Peyer's patch (tissue), 4 donors: ENCODE measurements at places on chromosomes 12 and 14. TPM values are rescaled to one million over a fixed set of nuclear protein-coding genes. Genes with fewer than 3 reads are reported as not detected.

- no peak for DNase-seq
Observed at GRCh38 chr12:27428466-27428865, 18.1 kb upstream of the SMCO2 start.

DNA sequence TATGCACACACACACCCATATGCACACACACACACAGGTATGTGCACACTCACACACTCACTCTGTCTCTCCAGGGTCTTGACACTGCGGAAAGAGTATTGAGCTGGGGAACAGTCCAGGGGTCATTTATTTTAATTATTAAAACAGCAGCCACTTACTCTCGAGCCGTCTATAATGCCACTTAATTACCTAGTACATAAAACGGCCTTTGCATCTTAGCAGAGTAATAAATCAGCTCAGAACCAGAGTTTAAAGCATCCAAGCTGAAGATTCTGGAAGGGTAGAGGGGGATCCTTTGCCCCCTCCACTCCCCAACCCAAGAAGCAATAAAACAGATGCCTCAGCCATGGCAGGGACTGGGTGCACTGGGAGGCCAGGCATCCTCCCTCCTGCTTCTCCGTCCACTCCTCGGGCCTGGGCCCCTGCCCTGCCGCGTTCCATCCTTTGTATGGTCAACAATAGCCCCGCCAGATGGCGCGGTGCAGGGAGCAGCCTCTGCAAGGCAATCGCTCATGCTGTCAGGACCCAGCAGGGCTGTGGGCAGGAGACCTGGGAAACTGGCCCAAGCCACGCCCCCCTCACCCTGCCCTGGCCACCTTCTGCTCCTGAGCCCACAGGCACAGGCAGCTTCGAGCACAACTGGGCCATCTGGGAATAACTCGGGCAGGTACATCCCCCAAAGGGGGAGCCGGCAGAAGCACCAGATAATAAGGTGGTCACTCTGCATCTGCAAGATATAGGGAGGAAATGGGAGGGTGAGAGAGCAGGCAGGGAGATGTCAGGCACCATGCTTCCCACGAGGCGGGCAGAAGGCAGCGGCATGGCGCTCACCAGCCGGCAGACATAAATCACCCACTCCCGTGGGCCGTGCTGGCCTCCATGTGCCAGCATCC, 40.9 kb downstream of the CCDC85C start:
- DNase-seq: peak; percentile 82

GRCh38 chr12:57384478-57384877, 46.4 kb downstream of the R3HDM2 start:
- no peak for DNase-seq

DNA sequence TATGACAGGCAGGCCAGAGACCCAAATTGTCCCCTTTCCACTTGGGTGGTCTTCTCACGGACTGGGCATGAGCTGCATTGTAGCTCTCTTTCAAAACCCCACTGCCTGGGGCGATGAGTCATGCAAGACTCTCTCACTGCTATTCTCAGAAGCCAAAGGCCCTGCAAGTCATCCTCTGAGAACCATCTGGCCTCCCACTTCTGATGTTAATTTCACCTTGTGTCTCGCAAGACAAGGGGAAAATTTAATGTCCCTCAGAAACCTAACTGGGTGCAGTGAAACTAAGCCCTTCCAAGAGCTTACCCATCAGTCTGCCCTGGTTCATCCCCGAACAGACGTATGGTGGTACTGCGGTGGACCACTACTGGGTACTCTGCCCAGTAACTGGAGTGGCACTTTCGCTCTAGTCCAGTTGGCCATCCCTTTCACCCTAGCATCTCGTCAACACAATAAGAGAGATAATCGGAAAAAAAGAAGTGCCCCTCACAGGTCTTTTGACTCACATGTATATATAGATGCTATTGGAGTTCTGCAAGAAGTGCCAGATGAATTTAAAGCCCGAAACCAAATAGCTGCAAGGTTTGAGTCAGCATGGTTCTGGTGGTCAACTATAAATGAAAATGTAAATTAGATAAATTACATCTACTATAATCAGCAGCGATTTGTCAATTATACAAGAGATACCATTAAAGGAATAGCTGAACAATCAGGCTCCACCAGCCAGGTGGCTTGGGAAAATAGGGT, 31.3 kb upstream of the LALBA start:
- DNase-seq: no peak

- no peak for DNase-seq
Observed at GRCh38 chr12:111440631-111441030, 34.9 kb downstream of the SH2B3 start.

DNA sequence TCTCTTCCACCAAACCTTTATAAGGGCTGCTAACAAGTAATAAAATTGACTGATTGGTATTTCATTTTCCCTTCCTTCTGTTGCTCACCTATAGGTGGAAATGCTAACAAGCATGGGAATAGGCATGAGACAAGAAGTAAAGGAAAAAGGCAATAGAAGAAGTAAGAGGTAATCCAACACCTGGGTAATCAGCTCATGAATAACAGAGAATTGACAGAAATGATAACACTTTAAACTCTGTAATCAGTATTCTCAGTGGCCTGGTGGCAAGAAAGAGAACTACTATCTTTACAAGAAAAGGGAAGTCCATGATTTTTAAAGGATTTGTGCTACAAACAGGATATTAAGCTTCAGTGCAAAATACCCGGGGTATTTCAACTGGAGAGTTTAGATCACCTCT, 737.8 kb downstream of the RERGL start:
- DNase-seq: no peak

DNA sequence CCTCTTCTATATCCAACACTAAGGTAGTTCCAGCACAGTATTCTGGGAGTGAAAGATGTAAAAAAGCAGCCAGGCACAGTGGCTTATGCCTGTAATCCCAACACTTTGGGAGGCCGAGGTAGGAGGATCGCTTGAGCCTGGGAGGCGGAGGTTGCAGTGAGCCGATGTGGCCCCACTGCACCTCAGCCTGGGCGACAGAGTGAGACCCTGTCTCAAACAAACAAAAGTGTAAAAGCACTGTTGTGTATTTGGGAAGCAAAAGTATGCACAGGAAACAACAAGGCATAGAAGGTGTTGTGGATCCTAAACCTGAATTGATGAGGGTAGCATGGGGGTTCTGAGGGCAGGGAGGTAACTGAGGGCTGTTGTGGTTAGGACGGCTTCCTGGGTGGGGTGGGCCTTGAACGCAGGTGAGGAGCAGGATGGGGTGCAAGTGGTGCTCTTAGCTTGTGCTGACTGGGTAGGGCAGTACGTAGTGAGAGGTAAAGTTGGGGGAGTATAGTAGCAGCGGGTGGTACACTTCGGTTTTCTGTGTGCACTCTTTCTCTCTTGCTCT, 64.2 kb downstream of the RASSF3 start:
- DNase-seq: no peak

- DNase-seq: no peak
Observed at GRCh38 chr12:77319166-77319565, 253.8 kb upstream of the E2F7 start.

DNA sequence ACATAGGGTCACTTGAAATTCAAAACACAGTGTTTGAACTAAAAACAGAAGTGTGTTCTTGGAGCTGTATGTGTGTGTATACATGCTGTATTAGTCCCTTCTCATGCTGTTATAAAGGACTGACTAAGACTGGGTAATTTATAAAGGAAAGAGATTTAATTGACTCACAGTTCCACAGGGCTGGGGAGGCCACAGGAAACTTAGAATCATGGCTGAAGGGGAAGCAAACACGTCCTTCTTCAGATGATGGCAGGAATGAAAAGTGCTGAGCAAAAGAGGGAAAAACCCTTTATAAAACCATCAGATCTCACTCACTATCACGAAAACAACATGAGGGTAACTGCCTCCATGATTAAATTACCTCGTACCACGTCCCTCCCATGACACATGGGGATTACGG, 224.1 kb downstream of the BCAT1 start:
- no peak for DNase-seq

DNA sequence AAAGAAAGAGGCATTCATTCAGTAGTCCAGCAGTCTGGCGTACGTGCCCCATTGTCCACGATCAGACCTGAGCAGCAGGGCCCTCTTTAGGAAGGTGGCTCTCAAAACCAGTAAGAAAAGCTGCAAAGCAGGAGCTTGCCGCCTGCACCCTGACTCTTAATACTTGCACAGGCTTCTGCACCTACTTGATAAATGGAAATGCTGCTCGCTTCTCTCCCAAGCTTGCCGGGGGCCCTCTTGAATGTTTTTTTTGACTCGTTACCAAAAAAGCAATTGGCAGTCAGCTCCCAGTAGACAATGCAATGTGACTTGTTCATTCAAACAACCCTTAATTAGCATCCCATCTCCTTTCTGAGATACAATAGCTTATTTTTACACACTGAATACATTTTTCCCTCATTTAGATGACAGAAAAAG, 27.2 kb upstream of the PTPRB start:
- no peak for DNase-seq

DNA sequence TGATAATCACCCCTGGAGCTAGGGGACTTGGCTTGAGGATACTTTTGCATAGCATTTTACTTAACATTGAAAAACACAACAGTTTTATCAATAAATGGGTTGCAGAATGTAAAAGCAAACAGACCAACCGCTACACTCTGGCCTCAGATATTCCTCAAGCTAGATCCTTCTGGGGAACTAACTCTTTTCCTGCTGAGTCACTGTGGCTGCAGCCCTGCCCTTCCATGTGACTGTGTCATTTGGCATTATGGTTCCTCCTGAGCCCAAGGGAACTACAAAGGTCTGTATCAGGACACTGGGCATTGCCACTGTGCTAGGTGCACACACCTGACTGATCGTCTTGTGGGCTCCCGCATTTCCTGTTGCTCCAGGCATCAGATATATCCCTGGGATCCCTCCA, 56.6 kb downstream of the TTC9 start:
- DNase-seq: no peak

Gene HOXC6
- total RNA-seq: 1.6 TPM

Gene GLS2
- 2.3 TPM for total RNA-seq

Gene DPF3
- total RNA-seq: 25.6 TPM

Gene GNB3
- total RNA-seq: 0.85 TPM

Gene TPPP2
- not detected for total RNA-seq

Gene TMTC1
- 25.6 TPM for total RNA-seq

Gene KCNH3
- not detected for total RNA-seq
